Fibroblast of skin of left biceps (primary cell): ENCODE measurements at places on chromosomes 2 and 18.

GRCh38 chr2:14577843-14578242, 54.7 kb upstream of the LRATD1 start:
- no peak for DNase-seq

- DNase-seq = no peak
Measured at GRCh38 chr2:221518201-221518934, 53.7 kb downstream of the EPHA4 start.

DNA sequence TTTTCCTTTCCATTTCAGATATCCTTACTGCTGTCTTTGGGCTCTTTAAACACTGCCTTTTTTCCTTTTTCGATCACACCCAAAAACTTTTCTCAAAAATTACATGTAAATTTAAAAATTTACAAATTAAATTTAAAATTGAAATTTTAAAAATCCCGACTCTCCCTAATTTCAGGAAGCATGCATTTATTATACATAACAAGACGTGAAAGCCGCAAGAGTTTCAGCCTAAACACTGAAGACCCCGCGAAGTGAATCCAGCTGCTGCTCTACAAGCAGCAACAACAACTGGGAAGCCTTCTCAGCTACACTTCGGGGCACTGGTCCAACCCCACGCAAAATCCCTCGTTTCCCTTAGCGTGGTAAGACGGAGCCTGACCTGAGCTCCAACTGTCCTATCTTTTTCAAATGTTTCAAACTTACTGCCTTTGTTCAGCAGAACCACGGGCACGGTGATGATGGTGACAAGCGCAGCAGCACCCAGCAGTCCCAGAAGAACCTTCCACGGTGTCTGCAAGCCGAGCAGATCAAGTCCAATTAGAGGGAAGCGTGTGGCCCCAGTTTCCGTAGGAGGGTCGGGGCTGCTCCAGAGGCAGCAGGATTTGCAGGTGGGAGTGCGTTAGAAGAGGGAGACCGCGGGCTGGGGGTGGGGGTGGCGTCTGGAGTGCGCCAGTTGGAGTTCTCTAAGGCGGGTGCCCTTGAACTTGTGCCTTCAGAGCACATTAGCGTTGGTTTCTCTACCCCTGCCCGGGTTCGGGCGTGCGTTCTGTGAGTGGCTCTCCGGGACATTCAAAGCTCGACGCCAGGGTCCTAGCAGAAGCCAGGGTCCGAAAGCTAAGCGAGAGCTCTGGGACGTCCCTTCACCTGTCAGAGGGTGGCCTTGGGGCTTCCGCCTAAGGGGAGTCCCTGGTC, 783 bp downstream of the DPP4 start:
- no peak for DNase-seq

DNA sequence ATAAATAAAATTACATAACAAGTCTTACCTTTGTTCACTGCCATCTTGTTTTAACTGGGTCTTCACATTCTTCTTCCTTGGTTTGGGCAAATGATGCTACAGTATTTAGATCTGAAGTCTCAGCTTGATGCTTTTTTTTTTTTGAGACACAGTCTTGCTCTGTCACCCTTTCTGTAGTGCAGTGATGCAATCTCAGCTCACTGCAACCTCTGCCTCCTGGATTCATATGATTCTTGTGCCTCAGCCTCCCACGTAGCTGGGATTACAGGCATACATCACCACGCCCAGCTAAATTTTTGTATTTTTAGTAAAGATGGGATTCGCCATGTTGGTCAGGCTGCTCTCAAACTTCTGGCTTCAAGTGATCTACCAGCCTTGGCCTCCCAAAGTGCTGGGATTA, 53.2 kb upstream of the MAT2A start:
- no peak for DNase-seq

DNA sequence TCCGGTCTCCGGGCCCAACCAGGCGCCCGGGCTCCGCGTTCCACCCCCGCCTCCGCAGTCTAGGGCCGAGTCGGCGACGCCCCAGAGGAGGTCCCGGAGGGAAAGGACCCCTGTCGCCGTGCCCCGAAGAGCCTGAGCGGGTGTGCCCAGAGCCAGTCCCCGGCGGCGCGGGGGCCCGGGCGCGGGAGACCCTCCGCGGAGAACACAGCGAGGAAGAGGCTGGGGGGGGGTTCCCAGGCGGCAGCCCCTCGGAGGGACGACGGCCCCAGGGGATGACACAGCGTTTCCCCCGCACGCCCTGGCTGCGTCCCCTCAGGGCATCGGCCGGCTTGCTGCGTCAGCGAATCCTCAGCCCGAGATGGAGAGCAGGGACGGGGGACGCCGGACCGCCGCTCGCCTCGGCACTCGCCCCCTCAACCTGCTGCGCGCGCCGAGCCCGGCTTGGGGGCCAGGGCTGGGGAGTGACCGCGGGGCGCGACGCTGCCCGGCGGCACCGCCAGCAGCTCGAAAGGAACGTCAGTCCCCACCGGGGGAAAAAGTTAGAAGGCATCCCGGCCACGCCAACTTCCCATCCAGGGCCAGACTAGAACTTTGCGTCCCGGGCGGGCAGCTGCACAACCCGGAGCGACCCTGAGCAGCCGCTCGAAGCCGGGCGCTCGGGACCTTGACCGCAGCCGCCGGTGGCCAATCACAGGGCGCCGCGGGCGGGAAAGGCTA, 711 bp downstream of the SFXN5 start:
- DNase-seq = no peak

DNA sequence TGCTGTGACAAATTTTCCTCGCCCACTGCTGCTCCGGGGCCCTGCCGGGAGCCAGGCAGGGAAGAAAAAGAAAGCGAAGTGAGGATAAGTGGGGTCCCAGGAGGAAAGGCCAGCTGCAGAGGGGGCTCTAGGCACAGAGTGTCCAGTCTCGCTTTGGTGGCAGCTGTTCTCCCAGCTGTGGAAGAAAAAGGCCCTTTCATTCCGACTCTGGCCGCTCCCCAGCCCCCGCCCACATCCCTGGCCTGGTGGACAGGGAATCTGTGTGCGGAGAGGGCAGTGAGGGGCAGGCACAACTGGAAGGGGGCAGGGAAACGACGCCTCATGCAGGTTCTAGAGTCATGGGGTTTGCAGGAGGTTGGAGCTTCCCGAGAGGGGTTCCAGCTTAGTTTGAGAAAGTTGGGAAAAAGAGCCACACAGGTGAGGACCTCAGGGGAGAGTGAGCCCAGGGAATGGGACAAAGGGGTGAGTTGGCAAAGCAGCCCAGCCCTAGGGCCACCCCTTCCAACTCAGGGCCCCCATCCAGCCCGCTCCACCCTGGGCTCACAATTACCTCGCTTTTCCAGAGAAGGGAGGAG, 1.8 kb downstream of the RTKN start:
- no peak for DNase-seq

DNA sequence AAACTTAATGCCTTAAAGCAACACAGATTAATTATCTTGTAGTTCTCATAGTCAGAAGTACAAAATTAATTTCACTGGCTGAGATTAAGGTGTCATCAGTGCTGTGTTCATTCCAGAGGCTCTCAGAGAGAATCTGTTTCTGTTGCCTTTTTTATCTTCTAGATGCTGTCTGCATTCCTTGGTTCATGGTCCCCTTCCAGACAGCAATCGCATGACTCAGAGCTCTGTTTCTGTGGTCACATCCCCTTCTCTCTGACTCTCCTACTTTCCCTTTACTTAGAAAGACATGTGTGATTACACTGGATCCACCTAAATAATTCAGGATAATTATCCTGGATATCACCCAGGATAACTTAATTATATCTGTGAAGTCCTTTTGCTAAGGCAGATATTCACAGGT, 148.6 kb downstream of the MAIP1 start:
- DNase-seq = no peak

DNA sequence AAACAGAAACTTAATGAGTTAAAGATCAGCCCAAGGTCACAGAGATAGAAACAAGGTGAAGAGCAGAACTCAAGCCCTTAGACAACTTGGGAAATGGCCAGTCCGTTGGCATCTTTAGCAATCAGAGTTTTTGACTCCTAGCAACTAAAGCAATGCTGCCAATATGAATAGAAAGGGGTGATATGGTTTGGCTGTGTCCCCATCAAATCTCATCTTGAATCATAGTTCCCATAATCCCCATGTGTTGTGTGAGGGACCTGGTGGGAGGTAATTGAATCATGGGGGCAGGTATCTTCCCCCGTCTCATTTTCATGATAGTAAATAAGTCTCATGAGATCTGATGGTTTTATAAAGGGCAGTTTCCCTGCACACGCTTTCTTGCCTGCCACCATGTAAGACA, 170.2 kb downstream of the DDX1 start:
- no peak for DNase-seq

- no peak for DNase-seq
Measured at GRCh38 chr2:38698467-38699003, 32.6 kb downstream of the GALM start.

- no peak for DNase-seq
Measured at GRCh38 chr18:79552696-79553095, 126.9 kb upstream of the CTDP1 start.

GRCh38 chr18:6022845-6023244, 127.5 kb upstream of the TMEM200C start:
- no peak for DNase-seq

GRCh38 chr2:186617148-186617547, 27.3 kb downstream of the ITGAV start:
- no peak for DNase-seq

DNA sequence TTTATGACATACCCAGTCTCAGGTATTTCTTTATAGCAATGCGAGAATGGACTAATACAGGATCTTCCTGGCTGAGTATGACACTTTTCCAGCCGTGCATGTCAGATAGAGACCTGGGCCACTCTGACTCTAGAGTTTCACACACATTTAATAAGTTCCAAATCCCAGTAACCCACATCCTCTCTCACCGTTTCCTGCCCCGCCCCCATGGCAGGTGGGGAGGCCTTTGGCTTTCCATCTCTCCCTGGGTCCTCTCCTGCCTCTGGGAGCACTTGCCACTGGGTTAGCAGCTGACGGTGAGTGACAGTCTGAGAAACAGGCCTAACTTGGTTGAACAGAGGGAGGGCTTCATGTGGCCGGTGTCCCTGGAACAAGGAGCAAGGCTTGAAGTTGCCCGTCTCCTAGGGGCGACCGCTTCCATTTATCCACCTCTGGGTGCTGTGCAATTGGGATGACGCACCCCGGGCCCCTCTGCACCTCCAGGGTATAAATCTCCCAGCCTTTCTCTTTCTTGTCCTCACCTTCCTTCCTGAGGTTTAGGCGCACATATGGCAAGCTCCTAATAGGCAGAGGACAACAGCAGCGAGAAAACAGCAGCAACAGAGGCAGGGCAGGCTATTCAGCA, 152.7 kb upstream of the HDAC4 start:
- DNase-seq = no peak

DNA sequence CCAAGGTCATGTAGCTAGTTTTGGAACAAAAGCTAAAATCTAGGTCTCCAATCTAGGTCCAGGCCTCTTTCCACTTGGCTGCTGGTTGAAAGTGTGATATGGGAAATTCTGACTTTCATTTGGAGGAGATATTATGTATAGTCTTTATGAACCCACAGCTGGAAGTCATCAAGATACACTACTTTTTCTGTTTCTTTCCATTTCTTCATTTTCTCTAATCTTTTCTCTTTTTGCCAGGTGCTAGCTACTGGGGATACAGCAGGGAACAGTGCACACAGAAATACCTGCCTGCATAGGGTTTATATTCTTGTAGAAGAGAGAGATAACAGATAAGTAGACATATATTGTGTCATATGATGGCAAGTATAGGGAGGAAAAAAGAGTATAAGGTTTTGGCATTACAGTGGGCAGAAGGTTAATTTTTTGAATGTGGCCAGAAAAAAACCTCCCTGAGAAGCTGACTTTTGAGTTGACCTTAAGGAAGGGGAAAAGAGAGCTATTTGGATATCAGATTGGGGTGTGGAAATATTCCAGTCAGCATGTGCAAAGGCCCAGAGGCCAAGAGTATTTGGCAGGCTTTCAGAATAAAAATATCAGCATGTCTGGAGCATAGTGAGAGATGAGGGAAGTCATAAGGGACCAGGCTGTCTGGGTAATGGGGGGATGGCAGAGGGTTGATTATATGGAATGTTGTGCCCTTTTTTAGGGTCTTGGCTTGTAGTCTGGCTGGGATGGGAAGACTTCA, 15.6 kb downstream of the IL1R1 start:
- no peak for DNase-seq

DNA sequence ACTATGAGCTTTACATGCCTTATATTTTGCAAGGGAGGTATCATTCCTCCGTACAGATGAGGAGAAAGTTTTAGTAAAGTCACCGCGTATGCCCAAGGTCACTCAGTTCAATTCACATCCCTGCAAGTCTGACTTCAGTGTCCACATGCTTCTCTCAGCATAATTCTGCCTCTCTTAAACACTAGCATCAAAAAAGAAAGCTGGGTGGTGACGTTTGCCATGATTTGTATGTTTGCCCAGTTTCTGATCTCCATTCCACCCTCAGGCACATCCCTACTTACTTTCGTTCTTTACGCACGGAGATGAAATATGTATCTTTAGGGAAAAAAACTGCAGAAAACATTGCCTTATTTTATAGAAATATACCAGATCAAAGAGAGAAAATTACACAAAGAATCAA, 129.2 kb upstream of the PTPRM start:
- DNase-seq = no peak

DNA sequence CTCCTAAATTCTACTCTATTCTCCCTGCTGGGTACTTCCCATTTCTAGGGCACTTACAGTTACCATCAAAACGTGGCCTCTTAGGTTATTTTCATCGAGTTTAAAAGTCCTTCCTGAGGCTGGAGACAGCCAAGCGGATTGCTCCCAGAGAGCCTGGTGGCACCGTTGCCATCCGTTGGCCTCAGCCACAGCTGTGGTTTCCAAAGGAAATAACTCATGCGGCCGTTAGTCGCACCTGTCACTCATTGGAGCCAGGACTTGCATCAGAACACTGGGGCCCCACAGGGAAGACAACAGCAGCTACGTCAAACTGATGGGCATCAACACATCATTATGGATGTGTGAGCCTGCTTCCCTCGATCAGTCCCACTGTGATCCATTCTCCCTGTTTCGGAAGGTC, 453.4 kb downstream of the BCL11A start:
- DNase-seq = no peak

GRCh38 chr18:13316063-13316462, 97.5 kb downstream of the LDLRAD4 start:
- DNase-seq = no peak

GRCh38 chr2:38248255-38248654, 128.8 kb downstream of the ATL2 start:
- no peak for DNase-seq

DNA sequence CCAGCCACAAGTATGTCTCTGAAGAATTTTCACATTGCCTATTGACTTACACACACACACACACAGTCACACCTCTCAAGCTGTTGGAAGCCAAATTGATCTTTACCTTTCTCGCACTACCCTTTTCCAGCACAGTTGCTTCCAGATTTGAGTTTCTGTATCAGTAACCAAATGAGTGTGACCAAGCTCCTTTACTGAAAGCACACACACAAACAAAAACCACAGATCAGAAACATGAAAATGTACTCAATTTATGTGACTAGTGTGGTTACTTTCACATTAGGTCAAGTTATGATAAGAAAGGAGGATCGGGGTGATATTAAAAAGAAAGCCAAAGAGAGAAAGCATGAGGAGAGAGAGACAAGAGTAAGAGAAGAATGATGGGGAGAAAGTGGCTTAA, 993.9 kb upstream of the POU3F3 start:
- DNase-seq = no peak
